ENCODE measurements at places on chromosomes 12 and 14.

DNA sequence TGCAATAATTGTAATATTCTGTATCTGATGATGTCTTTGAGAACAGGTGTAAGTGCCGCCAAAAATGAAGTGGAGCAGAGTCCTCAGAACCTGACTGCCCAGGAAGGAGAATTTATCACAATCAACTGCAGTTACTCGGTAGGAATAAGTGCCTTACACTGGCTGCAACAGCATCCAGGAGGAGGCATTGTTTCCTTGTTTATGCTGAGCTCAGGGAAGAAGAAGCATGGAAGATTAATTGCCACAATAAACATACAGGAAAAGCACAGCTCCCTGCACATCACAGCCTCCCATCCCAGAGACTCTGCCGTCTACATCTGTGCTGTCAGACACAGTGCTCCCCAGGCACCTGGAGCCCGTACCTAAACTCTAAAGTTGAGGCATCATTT, 268.7 kb downstream of the DAD1 start:
- DNase-seq, result no peak

GRCh38 chr14:75113932-75114539, 12.8 kb downstream of the NEK9 start:
- DNase-seq, result no peak

GRCh38 chr12:98757455-98757854, 112.4 kb downstream of the APAF1 start:
- no peak for DNase-seq

- DNase-seq, result no peak
Measured at GRCh38 chr12:130959632-130960031, 5.9 kb downstream of the ADGRD1 start.

GRCh38 chr14:30143627-30144026, 216.0 kb upstream of the PRKD1 start:
- no peak for DNase-seq

GRCh38 chr14:23285530-23286019, 357 bp downstream of the HOMEZ start:
- peak; percentile 67 for DNase-seq

DNA sequence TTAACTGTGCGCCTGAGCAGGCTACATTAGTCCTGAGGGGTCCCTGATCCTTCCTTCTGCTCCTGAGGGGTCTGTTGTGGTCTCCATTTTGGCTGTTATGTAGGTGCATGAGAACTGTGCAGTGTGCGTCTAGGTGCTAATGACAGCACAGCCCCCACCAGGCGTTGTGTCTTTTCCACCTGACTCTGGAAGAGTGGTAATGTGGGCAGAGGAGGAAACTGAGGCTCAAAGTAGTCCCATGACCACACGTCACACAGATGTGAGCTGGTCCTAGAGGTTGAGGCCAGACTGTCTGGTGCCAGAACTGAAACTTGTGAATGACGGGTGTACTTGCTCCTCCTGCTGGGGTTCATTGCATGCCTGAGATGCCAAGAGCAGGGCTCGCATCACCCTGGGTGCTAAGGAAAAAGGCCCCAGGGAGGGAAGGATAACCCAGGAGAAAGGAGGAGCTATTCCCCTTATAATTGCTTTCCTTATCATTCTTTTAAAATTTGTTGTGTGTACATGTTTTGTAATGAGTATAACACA, 111.8 kb downstream of the SLC25A47 start:
- DNase-seq, result no peak

DNA sequence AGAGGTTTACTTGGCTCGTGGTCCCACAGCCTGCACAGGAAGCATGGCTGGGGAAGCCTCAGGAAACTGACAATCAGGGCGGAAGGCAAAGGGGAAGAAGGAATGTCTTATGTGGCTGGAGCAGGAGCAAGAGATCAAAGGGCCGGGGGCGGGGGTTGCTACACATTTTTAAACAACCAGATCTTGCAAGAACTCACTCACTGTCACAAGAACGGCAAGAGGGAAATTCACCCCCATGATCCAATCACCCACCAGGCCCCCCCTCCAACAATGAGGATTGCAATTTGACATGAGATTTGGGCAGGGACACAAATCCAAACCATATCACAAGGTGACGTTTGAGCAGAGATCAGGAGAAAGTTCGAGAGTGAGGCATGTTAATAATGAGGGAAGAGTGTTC, 163.7 kb upstream of the RPH3A start:
- no peak for DNase-seq

- DNase-seq, result no peak
Measured at GRCh38 chr12:113086249-113087164, 30.0 kb downstream of the DTX1 start.

DNA sequence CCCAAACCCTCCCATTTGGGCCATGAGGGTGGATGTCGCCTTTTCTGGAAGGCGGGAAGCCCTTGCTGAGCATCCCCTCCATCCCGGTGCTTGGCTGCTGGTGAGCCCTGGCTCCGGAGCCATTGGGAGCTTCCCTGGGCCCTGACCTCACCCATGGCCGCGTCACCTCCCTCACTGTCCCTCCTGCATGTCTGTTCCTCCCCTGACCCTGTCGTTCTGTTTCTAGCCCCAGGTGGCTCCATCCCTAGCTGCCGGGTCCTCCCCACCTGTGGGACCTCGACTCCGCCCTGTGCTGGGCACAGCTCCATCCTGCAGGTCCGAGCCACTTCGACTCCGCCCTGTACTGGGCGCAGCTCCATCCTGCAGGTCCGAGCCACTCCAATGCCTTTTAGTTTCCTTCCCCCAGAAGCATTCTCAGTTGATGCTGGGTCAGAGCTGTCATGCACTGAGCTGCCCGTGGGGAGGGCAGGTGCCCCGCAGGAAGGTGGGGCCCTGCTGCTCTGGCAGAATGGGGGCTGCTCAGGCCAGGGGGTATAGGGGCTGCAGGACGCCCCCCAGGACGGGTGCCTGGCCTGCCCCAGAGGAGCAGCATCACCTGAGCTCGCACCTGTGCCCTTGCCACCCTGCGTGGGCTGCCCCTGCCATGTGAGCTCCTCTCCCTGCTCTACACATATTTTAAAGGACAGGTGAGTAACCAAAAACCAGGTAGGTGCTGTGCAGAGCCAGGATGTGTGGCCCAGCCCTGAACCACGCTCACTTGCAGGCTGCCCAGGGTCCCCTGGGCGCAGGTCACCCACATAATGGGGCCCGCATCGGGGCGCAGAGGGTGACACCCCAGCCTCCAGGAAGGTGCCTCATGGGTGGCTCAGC, 19.0 kb downstream of the NOC4L start:
- DNase-seq, result no peak

DNA sequence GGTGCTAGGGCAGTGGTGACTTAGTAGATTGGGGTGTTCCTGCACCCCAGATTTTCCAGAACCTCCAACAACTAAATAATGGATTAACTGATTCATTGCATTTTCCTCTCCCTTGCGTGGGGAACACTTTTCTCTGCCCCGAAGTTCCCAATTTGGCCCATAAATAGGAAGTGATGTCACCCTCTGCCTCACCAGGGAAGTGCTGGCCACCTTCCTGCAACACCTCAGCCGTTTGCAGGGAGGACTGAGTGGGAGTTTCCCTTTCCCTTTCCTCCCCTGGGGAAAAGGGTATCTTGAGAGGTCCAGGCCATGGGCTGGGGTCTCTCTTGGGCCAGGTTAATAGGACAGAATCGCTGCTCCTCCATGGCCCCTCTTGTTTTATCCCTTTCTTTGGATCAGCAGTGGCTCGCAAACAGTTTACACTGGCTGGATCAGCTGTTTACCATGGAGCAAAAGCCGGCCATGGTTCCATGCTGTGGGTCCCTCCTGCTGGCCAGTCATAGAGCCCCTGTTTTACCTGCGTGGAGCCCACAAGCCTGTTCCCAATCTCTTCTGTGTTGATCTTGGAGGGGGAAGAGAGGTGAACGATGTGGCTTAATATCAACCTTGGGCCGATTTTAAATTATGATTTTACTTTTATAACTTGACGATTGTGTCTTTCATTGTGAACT, 91.6 kb upstream of the VRK1 start:
- DNase-seq, result no peak

DNA sequence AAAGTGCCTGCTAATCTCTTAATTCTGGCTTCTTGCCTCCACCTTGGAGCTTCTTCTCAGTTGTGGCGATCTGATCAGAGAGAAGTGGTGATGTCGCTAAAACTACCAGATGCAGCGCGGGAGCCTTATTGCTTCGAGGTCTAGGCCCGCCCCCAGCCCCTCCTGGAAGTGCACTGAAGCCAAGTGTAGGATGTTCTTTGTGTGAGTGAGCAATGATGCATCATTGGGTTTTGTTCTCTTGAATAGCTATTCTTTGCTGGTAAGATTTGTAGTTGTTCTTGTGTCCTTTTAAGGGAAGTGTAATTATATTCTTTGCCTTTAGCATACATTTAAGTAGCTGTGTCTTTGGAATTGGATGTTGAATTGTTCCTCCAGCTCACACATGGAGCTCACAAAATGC, 35.8 kb downstream of the MTHFD1 start:
- DNase-seq, result no peak

- DNase-seq, result no peak
Measured at GRCh38 chr12:132430838-132431774, 58.8 kb upstream of the FBRSL1 start.

DNA sequence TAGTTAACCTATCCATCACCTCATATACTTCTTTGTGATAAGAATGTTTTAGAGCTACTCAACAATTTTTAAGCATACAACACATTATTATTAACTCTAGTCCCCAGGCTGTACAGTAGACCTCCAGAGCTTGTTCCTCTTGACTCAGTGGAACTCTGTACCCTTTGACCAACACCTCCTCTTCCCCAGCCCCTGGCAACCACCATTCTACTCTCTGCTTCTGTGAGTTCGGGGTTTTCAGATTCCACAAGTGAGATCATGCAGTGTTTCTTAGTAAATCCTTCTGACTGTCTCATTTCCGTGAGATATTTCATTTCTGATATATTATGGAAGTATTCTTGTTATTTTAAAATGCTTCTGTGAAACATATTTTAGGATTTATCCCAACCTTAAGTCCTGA, 200.7 kb downstream of the PCNX1 start:
- no peak for DNase-seq

DNA sequence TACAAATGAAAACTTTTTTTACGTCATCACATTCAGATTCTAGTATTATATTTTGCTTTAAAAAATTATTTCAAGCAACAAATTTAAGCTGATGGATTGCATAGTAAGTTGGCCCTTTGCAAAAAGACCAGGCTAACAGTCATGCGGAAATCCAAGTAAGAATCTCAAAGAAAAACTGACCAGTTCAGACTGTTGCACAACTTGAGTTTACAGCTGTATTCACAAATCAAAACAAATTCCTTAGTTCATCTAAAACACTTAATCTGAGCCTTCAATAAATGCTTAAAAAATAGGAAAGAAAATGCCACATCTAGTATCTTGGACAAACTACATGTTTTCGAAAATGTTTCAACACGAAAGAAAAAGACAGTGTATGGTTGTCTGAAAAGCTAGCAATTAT, 847 bp downstream of the CCDC59 start:
- no peak for DNase-seq

GRCh38 chr12:4056910-4057845, 184.0 kb upstream of the PARP11 start:
- no peak for DNase-seq

DNA sequence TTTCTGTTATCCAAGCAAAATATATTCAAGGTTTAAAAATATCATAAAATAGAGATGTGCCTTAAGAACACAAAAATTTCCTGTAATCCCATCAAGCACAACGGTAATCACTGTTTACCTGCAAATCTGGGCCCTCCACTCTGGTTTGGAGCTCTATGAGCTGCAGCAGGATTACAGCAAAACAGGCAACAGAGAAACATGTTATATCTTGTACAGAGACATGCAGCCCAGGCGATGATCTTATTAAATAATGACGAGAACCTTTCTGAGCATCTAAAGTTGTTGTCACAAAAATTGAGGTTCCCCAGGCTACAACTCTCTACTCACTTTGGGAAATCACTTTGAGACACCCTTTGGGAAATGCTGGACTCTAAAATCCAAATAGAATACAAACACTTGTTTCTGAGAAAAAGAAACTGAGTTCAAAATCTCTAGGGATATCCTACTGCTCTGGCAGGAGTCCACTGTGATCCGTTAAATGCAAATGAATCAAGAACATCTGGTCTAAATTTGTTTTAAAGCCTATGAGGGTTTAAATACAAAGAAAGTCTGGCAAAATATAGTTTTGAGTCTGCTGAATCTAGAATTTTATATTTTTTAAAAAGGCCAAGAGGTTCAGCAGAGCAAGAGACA, 36.3 kb downstream of the STON2 start:
- no peak for DNase-seq

GRCh38 chr12:45704968-45705367, 24.5 kb upstream of the ARID2 start:
- DNase-seq, result no peak

Data from right kidney (tissue), 9 donors.